ENCODE measurements at places on chromosomes 6 and 20.

DNA sequence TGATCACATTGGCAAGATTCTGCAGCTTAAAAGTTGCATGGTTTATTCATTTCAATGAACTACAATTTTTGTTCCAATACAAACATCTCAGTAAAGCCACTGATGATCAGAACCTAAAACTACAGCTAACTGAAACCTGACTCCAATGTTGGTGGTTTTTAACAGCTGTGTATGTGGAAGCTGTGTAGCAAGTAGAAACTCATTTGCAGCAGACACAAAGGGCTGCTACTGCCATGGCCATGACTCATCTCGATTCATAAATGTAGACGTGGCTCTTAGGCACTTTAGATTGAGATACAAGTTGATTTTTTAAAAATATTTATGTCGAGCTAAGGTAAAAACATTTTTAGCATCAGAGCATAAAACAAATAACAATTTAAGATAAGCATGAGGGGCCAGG lies 19.5 kb upstream of the MAP3K4 start:
- DNase-seq = no peak

- DNase-seq = peak; percentile 54
These were observed 30.0 kb upstream of the ZNF217 start for GRCh38 chr20:53623454-53624211.

DNA sequence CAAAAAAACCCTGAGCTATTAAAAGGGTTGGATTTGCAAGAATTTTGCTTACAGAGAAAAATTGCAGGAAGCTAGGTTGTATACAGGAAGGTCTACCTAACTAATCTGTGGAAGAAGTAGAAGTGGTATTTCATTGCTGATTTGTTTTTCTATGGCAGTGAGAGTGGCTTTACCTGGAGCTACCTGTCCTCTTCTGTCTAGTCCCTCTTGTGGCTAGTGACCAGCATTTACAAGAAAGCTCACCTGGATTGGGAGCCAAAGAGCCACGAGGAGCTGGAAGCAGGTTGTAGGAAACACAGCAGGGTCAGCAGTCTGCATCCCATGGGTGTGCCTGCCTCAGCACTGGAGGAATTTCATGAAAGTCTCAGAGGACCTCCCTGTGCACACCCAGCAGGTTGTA lies 120.3 kb upstream of the RALGAPA2 start:
- DNase-seq = no peak

- no peak for DNase-seq
These were observed 128.4 kb upstream of the NOX3 start for GRCh38 chr6:155584006-155584405.

- DNase-seq = no peak
These were observed 94.6 kb upstream of the MAN1A1 start for GRCh38 chr6:119443993-119444641.

- no peak for DNase-seq
These were observed 551.3 kb upstream of the EPHA7 start for GRCh38 chr6:93970684-93971083.

DNA sequence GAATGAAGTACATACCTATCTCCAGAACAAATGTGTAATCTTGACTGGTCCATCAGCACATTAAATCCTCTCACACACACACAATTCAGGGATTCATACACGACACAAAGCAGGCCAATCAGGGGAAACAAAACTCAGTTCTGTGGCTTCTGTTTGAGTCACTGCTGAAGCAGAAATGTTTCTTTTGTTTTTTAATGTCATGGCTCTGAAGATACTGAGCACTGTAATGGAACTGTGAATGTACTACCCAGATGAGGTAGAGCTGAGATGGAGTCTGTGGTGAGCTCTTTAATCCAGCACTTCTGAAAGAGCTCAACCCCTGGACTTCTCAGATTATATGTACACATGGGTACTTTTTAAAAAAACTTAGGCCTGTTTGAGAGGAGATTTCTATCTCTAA lies 116.4 kb downstream of the THEMIS start:
- DNase-seq = no peak

DNA sequence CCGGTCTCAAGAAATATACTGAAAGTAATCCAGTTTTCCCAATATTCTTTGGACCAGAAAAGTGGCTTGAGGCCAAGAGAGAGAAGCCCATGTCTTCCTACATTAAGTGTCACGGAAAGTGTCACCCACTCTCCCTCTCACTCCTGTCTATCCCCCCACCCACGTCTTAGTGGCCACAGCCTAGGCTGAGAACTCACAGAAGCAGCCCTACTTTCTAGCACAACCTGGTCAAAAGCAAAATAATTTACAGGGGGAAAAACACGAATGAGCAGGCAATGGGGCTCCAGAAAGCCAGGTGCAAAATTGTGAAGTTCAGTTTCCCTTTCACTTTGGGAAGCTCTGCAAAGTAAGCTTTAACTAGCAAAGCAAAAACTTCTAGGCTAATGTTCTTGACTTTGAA lies 118.0 kb downstream of the OPRM1 start:
- peak; percentile 24 for DNase-seq

GRCh38 chr6:14016935-14017625 lies 92.3 kb downstream of the RNF182 start:
- no peak for DNase-seq
